ENCODE measurements at places on chromosomes 1 and 21.

- H3K4me1 ChIP-seq = no peaks in the 10 kb centered on the region
- H3K4me3 ChIP-seq = no peak overlapping the region
- H3K36me3 ChIP-seq = no peaks in the 10 kb centered on the region
- peaks cover 1% of the 10 kb centered on the region for H3K27me3 ChIP-seq
Observed at GRCh38 chr1:199150756-199151155, 511.9 kb downstream of the PTPRC start.

DNA sequence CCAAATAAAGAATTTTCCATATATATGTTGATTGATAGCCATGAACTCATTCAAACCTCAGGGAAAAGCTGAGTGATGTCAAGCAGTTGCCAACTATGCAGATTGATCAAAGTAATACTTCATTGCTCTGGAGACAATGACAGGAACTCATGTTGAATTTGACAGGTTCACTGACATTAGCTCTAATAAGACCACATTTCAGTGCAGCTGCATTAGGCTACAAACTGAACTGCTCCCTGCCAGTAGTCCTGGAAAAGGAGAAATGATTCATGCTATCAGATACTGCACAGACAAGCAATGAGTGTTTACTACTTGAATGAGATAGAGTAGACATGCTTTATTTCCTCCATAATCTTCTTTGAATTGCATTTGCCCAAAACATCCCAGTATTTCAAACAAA lies 948.4 kb downstream of the MRPL39 start:
- no peaks in the 10 kb centered on the region for H3K36me3 ChIP-seq
- no peaks in the 10 kb centered on the region for H3K4me1 ChIP-seq
- no peaks in the 10 kb centered on the region for H3K27me3 ChIP-seq
- H3K4me3 ChIP-seq = no peak overlapping the region

GRCh38 chr1:67690411-67690810 lies 5.4 kb downstream of the GADD45A start:
- no peaks in the 10 kb centered on the region for H3K27me3 ChIP-seq
- H3K27ac ChIP-seq = no peak overlapping the region
- no peak overlapping the region for H3K4me3 ChIP-seq
- peaks cover 29% of the 10 kb centered on the region for H3K4me1 ChIP-seq

- DNase-seq = no peak
- peaks cover 26% of the 10 kb centered on the region for H3K36me3 ChIP-seq
- no peak overlapping the region for H3K27ac ChIP-seq
- H3K4me1 ChIP-seq = no peaks in the 10 kb centered on the region
Observed at GRCh38 chr21:31248598-31248997, 95.5 kb downstream of the TIAM1 start.

DNA sequence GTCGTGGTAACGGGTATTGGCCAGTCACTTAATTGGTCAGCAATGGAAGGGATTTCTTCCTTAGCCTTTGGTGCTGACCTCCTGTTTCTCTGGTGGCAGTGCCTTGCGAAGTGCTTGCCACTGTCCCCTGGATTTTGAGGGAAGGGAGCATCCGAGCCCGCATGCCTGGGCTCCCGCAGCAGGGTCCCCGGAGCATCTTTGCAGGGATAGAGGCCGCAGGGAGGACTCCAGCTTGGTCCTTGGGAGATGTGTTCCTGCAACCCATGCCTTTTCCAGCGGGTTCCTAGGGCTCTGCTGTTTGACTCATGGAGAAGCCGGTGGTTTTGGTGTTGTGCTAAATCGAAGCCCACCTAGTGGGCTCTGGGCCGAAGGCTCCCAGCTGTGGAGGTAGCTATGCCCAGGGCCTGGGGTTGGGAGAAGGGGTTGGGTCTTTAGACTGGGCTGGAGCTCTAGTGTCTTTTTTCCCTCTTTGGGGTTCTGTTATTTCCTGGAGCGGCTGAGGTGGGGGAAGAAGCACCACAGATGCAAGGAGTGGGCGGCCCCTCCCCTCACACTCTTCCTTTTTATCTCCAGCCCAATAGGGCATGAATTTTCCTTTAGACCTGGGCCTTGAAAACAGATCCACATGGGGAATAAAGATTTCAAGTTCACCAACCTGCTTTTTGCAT lies 39.0 kb downstream of the PIK3CD start:
- H3K27ac ChIP-seq = peak overlapping the region; percentile 89
- H3K36me3 ChIP-seq = peaks cover 41% of the 10 kb centered on the region
- H3K27me3 ChIP-seq = no peaks in the 10 kb centered on the region
- DNase-seq = no peak

- DNase-seq = no peak
- no peaks in the 10 kb centered on the region for H3K4me1 ChIP-seq
- H3K4me3 ChIP-seq = no peak overlapping the region
- H3K36me3 ChIP-seq = no peaks in the 10 kb centered on the region
- H3K27ac ChIP-seq = no peak overlapping the region
Observed at GRCh38 chr1:60265560-60266535, 192.3 kb upstream of the C1orf87 start.

GRCh38 chr1:228175316-228176023 lies 9.9 kb downstream of the IBA57 start:
- H3K27ac ChIP-seq = no peak overlapping the region
- no peak for DNase-seq
- peaks cover 2% of the 10 kb centered on the region for H3K4me1 ChIP-seq
- no peak overlapping the region for H3K4me3 ChIP-seq
- no peaks in the 10 kb centered on the region for H3K36me3 ChIP-seq

GRCh38 chr1:241034203-241034936 lies 322.6 kb downstream of the RGS7 start:
- H3K27me3 ChIP-seq = no peaks in the 10 kb centered on the region
- H3K4me1 ChIP-seq = no peaks in the 10 kb centered on the region
- DNase-seq = no peak
- no peaks in the 10 kb centered on the region for H3K36me3 ChIP-seq
- H3K4me3 ChIP-seq = no peak overlapping the region

DNA sequence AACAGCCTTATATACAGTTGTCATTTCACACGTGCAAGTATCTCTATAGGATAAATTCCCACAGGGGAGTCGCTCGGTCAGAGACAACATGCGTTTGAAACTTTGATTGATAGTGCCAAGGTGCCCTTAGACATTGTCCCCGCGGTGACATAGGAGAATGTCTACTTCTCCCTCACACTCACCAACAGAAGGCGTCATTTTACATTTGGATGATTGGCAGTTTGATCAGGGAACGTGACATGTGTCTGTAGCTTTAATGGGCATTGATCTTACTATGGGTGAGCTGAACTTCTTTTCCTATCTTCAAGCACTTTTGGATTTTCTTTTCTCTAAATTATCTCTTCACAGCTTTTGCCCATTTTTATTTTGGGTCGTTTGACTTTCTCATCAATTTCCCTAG lies 42.6 kb upstream of the PAX7 start:
- H3K4me3 ChIP-seq = no peak overlapping the region
- no peaks in the 10 kb centered on the region for H3K36me3 ChIP-seq
- H3K27ac ChIP-seq = no peak overlapping the region
- no peak for DNase-seq

DNA sequence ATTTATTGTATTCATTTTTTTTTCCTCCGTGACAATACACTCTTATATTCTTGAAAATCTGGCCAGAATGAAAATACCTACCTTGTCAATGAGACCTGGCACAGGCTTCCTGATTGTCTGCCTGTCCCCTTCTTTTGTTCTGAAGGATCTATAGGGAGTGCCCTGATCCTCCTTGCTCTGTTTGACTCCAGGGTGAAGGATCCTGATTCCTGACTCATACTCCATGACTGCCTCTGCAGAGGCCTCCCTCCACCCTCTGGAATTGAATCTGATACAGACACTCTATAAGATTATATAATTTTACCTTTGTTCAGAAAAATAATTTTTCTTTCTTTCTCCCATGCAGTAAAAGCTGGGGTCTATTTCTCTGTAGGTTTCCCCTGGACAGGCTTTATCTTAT lies 116.2 kb downstream of the HMCN1 start:
- peaks cover 3% of the 10 kb centered on the region for H3K27me3 ChIP-seq
- H3K4me1 ChIP-seq = no peaks in the 10 kb centered on the region
- no peaks in the 10 kb centered on the region for H3K36me3 ChIP-seq

GRCh38 chr1:201888282-201889089 lies at the start of gene SHISA4:
Gene SHISA4, plus strand, starts transcription at chr1:201888898. Its CDS starts 97 bp downstream, at chr1:201888995.
- peak; percentile 18 for DNase-seq
- no peaks in the 10 kb centered on the region for H3K36me3 ChIP-seq
- H3K27ac ChIP-seq = no peak within 1 kb of the TSS

- H3K27me3 ChIP-seq = peaks cover 21% of the 10 kb centered on the region
- H3K4me3 ChIP-seq = no peak overlapping the region
- DNase-seq = no peak
- no peak overlapping the region for H3K27ac ChIP-seq
Observed at GRCh38 chr1:155077346-155077745, 1.3 kb upstream of the EFNA3 start.

DNA sequence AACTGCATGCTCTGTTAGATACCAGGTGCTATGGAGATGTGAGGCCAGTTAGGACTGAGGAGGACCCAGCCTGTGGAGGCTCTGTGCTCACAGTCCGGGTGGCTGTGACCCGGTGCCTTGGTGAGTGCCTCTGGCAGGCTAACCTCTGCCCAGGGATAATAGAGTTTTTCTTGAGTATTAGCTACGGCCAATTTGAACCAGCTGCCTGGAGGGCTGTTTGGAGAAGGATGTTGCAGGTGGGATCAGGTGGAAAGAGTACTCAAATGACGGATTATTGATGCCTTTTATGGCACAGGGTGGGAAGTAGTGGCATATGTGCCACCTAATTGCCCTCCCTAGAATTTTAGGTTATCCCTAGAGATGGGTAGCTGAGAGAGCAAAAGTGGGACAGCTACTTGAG lies 182.7 kb downstream of the GRIK3 start:
- no peaks in the 10 kb centered on the region for H3K36me3 ChIP-seq
- no peak overlapping the region for H3K4me3 ChIP-seq
- H3K27me3 ChIP-seq = peaks cover 3% of the 10 kb centered on the region
- H3K27ac ChIP-seq = no peak overlapping the region

DNA sequence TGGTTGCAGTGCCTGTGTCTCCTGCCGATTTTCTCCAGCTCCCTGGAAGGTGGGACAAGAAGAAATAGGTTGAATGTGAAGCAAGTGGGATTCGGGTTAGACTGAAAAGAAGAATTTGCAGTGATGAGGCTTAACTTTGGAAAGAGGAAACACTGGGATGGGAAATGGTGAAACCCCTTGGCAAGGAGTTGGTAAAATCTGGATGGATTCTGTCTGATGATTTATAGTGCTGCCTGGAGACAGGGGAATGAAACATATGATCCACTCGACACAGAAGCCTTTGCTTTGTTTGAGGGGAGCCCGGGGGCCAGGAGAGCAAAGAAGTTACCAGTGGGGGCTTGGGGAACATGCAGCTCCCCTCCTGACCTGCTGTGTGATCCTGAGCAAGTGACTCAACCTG lies 67.2 kb downstream of the UBIAD1 start:
- peaks cover 6% of the 10 kb centered on the region for H3K4me1 ChIP-seq
- no peak overlapping the region for H3K27ac ChIP-seq
- H3K27me3 ChIP-seq = peaks cover 18% of the 10 kb centered on the region
- H3K4me3 ChIP-seq = no peak overlapping the region
- no peaks in the 10 kb centered on the region for H3K36me3 ChIP-seq

GRCh38 chr1:240524356-240525069 lies 87.4 kb downstream of the GREM2 start:
- no peaks in the 10 kb centered on the region for H3K4me1 ChIP-seq
- no peak overlapping the region for H3K4me3 ChIP-seq
- no peak for DNase-seq
- H3K27ac ChIP-seq = no peak overlapping the region

DNA sequence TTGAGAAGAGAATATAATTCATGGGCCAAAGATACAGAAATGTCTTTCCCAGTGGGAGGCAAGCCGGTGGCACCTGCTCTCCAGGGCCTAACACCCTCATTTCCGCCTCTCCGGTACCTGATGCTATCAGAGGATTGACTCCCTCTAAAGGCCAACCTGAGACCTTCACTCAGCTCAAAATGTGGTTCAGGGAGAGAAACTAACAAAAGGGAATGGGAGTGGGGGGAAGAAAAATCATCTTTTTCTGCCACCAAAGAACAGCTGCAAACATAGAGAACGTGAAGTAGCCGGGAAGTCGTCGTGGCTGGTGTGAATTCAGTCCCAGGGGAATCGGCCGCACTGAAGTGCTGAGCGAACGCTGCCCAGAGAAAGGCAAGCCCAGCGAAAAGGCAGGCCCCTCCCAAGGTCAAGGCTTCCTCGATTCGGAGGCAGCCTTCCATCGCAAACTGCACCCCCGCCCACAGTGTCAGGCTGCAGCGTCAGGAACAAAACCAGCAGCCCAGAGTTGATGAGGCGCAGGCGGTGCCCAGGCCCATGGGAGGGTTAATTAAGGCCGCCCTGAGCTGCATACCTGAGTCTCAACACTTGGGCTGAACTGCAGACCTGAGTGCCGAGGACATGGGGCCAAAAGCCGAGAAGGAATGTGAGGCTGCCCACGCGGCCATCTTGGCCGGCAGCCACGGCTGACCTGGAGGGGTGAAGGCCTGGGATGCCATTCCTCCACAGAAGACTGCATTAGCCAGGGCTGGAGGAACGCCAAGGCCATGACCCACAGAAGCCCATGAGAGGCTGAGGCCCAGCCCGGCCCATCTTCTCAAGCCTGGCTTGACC lies 160.2 kb downstream of the PSMG1 start:
- DNase-seq = no peak
- H3K4me1 ChIP-seq = no peaks in the 10 kb centered on the region
- peaks cover 1% of the 10 kb centered on the region for H3K36me3 ChIP-seq
- no peak overlapping the region for H3K4me3 ChIP-seq
- peaks cover 4% of the 10 kb centered on the region for H3K27me3 ChIP-seq

DNA sequence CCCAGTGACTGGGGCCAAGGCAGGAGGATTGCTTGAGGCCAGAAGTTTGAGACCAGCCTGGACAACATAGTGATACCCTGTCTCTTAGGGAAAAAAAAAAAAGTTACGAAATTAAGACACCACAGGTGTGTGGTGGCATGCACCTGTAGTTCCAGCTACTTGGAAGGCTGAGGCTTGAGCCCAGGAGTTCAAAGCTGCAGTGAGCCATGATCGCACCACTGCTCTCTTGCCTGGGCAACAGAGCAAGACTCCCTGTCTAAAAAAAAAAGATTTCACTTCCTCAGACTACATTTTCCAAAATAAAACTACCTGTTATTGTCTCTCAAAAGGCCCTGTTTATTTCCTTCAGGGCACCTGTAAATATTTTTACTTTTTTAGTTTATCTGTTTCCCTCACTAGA lies 4.7 kb upstream of the STK40 start:
- no peak for DNase-seq
- H3K4me3 ChIP-seq = no peak overlapping the region
- peak overlapping the region; percentile 57 for H3K27ac ChIP-seq
- peaks cover 20% of the 10 kb centered on the region for H3K4me1 ChIP-seq
- no peaks in the 10 kb centered on the region for H3K27me3 ChIP-seq

DNA sequence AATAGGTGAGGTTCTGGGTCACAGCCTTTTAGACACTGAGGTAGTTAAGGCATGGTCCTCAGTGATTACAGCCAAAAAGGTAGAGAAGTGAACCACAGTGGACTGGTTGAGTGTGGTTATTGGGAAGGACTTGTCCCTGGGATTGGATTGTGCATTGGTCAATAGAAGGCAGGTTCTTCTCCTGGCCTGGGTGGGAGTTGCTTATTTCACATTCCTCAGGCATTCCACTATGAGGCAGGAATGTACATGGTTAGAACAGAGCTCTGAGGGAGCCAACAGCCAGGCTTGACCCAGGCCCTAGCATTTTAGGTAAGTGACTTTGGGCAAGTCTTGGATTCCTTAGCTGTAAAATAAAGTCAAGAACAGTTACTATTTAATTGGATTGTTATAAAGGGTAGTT lies 97.9 kb upstream of the MARK1 start:
- DNase-seq = no peak
- no peak overlapping the region for H3K4me3 ChIP-seq
- no peaks in the 10 kb centered on the region for H3K36me3 ChIP-seq
- H3K27ac ChIP-seq = no peak overlapping the region
- peaks cover 5% of the 10 kb centered on the region for H3K27me3 ChIP-seq
